ENCODE measurements at places on chromosomes 3 and 15.

DNA sequence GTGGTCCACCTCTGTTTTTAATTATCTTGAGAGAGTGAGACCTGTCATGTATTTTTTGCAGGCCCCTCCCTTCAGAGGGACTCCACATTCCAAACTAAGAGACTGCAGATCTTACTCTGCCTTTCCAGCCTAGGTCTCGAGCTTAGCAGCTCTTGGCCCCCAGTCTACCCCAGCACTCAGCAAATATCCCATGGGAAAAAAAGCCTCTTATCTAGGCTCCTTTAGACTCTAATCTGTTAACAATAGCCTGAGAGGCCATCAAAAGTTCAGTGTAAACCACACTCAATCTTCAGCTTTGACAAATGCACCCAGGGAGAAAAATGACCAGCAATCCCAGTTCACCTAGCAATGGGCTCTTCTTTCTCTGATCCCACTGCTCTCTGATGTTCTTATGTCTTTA, 8.6 kb upstream of the BLM start:
- DNase-seq = no peak

- DNase-seq = no peak
Observed at GRCh38 chr3:85678713-85679112, 719.9 kb downstream of the CADM2 start.

GRCh38 chr3:170058127-170058526, 20.3 kb downstream of the GPR160 start:
- no peak for DNase-seq

GRCh38 chr3:194077602-194078001, 58.3 kb upstream of the HES1 start:
- DNase-seq = no peak

DNA sequence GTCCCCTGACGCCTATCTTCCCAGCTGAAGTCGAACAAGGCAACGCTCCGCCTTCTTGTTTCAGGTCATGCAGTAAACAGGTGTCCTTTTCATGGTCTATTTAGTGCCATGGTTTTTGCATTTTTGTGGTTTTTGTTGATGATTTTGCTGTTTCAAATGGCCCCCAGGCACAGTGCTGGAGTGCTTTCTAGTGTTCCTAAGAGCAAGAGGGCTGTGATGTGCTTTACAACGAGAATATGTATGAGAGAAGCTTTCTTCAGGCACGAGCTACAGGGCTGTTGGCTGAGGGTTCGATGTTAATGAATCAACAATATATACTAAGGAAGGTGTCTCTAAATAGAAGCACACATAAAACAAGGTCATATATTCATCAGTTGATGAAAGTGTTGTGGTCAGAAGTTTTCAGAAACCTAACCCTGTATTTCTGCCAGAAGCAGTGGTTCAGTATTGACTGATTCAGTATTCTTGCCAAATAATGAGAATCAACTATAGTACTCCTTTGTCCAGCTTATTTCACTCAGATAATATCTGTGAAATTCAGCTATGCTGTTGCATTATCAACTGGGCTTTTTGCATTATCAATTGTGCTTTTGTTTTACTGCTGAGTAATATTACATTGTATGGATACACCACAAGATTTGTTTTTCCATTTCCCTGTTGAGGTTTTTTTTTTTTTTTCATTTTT, 18.5 kb downstream of the LIMD1 start:
- DNase-seq = no peak

- no peak for DNase-seq
Observed at GRCh38 chr3:71304684-71305083, 278.8 kb downstream of the FOXP1 start.

DNA sequence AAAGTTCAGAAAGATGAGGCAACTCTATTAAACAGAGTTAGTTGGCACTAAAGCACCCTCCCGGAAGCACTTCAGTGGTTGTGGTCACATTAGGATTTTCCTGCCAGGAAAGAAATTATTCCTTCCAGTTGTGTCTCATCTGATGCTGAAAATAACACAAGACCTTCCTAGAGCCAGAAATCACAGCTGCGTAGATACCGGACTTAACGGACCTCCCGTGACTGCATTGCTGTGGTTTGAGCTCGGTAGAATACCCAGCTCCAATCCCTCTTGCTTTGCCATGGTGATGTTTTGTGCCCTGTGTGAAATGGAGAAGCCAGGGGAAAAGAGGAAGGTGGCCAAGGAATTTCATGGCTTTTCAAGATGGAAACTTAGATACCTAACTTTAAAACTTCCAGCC, 215.0 kb upstream of the IGF1R start:
- DNase-seq = no peak

DNA sequence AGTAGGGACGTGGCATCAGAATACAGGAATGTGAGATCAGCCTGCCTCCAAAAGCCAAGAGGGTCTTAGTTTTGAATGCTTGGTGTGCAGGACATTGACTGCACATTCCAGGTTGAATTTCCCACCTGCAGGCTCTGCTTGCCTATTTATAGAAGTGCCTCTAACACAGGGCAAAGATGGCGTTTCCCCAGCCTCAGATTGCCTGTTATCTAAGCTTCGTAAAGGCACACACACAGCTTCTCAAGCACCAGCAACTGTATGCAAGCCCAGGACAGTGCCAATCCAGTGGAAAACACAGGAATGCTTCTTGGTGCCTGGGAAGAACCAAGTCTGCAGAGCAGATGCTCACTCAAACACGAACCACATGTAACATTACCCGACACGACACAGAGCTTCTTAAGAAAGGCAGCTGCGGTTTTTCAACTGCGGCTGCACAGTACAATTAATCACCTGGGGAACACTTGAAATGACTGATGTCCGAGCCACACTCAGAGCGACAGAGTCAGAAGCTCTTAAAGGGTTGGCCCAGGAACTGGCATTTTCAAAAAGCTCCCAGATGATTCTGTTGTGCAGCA, 90.0 kb upstream of the ANKRD34C start:
- DNase-seq = no peak

GRCh38 chr3:175818811-175819464, 959.8 kb downstream of the NAALADL2 start:
- no peak for DNase-seq

- no peak for DNase-seq
Observed at GRCh38 chr3:160140756-160141155, 84.5 kb upstream of the C3orf80 start.

- no peak for DNase-seq
Observed at GRCh38 chr3:151660885-151661284, 72.8 kb upstream of the AADACL2 start.

DNA sequence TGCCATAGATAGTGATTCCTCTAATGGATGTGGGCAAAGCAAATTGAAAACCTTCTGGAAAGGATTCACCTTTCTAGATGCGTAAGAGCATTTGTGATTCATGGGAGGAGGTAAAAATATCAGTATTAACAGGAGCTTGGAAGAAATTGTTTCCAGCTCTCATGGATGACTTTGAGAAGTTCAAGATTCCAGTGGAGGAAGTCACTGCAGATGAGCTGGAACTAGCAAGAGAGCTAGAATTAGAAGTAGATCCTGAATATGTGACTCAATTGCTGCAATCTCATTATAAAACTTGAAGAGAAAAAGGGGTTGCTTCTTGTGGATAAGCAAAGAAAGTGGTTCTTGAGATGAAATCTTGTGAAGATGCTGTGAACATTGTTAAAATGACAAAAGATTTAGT, 88.0 kb upstream of the ACKR4 start:
- no peak for DNase-seq

DNA sequence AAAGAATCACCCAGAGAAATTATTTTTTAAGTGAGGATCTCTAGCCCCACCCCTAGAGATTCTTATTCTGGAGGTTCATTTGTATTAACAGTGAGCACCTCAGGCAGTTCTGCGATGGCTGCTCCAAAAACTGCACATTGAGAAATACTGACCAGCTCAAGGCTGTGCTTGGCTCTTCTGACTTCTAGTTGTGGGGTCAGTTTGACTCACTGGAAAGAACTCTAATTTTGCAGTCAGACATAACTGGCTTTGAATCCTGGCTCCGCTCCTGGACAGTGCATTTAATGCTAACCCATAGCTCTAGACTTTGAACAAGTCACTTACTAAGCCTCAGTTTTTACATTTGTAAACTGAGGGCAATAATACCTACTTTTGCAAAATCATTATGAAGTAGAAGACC, 123.6 kb upstream of the SKOR1 start:
- DNase-seq = no peak

GRCh38 chr3:99639579-99639978, 1.2 kb downstream of the COL8A1 start:
- no peak for DNase-seq

DNA sequence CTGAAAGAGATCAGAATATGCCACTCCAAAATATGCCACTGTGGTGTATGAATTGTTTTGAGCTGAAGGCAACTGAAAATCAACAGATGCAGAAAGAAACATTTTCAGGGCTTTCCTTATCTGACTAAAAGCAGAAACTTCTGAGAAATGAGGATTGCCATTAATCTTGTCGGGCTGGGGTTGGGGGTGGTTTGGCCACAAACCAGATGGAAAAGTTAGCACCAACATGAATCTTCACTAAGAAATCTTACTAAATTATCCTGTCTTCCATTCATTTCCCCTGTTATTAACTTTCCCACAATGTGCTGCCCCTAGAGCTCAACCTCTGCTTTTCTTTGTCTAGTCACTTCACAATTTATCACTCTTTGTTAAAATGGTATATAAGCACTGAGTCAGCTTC, 229.9 kb upstream of the GADL1 start:
- DNase-seq = no peak

GRCh38 chr15:74180881-74181602, 7.5 kb downstream of the ISLR start:
- DNase-seq = no peak

GRCh38 chr3:48226939-48227338, 3.6 kb downstream of the CAMP start:
- DNase-seq = no peak

DNA sequence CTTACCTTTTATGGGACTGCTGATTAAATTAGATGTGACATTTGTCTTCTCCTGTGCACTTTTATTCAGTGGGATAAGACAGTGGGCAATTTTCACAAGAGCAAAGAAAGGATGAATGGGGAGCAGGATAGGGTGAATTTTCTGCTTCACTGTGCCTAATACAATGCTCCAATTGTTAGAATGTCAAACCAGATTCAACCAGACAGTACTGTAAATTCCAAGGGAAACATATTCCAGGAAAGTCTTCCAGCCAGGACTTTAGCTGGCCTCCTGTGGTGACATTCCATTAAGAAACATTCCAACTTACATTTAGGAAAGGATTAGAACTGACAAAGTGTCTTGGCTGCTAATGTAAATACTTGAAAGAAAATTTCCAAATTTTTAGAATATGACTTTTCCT, 100.1 kb upstream of the PROK2 start:
- DNase-seq = no peak

DNA sequence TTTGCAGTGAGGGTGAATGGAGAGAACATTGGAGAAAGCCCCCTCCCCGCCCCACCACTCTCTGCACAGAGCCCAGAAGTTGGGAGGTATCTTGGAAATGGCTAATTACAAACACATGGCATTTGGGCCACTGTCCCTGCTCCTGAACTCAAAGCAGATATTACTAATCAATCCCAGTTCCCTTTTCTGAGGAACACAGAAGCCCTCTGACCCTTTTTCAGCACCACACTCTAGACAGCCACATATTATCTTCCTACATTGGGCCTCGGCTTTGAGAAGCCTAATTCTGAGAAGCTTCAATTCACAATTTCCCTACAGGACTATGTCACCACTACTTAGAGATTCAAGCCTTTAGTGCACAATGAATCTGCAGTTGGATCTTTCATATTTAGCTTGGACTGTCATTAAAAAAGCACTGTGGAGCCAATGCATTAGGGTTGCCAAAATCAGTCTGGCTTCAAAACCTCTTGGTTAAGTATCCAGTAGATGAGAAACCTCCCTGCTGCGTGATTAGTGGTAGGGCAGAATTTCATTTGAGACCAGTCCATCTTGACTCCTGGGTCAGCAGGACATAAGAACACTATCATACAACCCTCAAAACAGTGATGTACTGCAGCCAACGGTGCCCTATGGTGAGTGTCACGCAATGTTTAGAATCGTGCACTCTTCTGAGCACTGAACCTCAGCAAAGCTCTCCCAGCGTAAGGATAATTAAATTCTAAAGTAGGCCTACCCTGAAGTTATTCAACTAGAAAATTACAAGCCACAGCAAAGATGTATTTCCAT, 26.1 kb downstream of the MGLL start:
- no peak for DNase-seq

- DNase-seq = no peak
Observed at GRCh38 chr3:157136647-157137387, 23.1 kb downstream of the CCNL1 start.

DNA sequence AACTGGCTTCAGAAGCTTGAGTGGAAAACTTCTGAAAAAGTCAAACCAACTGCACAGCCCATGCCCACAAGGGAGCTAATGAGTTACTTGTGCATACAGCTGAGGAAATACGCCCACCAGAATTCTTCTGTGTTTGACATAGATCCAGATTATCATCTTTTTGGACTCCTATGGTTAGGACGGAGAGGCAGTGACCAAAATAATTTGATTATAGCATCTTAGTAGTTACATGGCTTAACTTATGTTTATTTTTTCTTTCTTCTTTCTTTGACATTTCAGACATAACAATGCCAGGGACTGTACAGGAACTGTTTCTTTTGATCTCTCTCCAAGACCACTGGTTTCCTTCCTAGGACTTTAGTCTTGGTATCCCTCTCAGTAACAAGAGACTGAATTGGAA, 246.1 kb upstream of the RASGRP1 start:
- DNase-seq = no peak

GRCh38 chr15:90082140-90082715, 20.0 kb downstream of the IDH2 start:
- DNase-seq = no peak

DNA sequence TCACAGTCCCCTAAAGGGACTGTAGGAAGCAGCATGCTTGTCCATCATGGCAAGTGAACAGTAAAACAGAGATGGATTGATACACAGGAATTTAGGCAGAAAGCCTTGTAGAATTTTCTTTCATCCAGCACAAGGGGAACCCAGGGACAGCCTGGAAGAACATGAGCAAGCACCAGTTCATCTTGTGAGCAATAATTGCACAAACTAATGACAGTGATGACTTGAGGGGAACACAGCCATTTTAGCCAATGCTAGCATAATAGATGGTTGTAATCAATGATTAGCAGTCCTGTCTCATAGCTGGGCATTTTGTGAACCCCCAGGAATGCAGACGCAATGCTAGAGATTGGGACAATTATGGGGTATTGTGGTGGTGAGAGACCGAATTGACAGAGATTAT, 6.7 kb downstream of the CD200 start:
- DNase-seq = no peak

- DNase-seq = no peak
Observed at GRCh38 chr3:63387568-63387967, 109.5 kb downstream of the SYNPR start.

GRCh38 chr3:86634361-86634760, 356.6 kb downstream of the VGLL3 start:
- no peak for DNase-seq

GRCh38 chr3:56855856-56856512, 54.2 kb upstream of the ARHGEF3 start:
- peak; percentile 46 for DNase-seq

- no peak for DNase-seq
Observed at GRCh38 chr3:189598530-189599225, 32.5 kb upstream of the TP63 start.

- no peak for DNase-seq
Observed at GRCh38 chr3:6657591-6657990, 203.3 kb upstream of the GRM7 start.

Measured in nephron progenitor cell (in vitro differentiated cells).